Liver (tissue), 10 donors: ENCODE measurements at places on chromosomes 12 and 14.

DNA sequence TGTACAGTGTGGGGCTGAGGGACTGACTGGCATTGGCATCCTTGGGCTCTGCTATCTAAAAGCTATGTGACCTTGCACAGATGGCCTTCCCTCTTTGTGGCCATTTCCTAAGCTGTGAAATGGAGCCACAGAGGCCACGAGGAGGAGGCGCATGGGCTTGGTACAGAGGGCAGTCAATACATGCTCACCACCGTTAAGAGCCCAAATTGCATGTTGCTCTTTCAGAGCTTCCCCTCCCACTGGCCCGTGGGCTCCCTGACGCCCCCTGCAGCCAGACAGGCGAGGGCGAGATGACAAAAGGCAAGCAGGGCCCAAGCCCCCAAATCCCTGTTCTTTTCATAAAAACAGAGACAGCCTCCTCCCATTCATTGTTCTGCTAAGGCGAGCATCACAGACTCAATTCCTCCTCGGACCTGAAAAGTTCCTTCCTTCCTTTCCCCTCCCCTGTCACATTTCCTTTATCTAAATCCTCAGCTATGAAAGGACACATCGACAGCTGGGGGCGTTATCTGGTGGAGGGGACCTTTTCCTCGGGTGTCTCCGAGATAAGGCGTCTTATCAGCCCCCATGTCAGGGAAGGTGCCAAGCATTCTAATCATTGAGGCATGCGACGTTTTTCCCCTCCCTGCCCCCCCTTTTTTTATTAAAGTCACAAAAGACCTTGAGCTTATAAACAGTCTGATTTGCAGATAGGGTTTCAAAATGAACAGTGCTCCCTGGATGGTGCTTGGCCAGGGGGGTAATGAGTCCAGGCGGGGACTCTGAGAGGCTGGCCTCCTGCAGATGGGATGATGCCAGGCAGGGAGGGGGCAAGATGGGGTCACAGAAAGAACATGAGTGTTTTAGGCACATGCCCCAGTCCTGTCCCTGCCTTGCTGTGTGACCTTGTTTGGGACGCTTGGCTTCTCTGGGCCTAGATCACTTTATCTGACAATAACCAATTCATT, 26.4 kb downstream of the FAM222A start:
- DNase-seq: no peak

DNA sequence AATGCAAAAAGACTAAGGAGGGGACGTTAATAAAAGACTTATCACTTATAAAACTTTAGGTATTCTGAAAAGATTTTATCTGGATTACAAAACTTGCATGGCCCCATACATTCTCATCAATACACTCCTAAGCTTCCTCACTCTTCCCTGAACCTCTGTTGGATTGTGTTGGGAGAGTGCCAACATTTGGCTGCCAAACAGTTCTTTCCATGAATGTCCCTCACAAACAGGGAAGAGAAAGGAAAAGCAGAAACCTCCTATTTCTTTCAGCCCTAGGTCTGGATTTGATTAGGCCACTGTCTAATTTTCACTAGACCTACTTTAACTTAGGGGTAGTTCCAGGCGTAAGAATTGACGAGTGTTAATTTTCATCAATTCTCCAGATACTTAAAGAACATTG, 11.7 kb downstream of the PTHLH start:
- no peak for DNase-seq

DNA sequence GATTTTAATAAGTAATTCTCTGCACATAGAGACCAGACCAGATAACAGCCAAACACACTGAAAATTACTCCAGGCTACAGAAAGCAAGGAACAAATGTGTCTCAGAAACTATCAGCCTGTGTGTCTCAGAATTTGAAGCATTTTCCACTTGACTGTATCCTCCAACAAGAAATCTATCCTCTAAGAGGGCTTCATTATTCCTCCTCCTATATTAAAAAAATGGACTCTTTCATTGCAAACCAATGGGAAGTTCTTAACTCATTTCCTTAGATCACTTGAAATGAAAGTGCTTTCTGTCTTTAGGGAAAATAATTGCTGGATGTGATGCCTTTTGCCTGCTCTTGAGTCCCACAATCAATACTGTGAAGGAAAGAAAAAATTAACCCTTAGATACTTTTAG, 2.3 kb downstream of the ST8SIA1 start:
- no peak for DNase-seq

DNA sequence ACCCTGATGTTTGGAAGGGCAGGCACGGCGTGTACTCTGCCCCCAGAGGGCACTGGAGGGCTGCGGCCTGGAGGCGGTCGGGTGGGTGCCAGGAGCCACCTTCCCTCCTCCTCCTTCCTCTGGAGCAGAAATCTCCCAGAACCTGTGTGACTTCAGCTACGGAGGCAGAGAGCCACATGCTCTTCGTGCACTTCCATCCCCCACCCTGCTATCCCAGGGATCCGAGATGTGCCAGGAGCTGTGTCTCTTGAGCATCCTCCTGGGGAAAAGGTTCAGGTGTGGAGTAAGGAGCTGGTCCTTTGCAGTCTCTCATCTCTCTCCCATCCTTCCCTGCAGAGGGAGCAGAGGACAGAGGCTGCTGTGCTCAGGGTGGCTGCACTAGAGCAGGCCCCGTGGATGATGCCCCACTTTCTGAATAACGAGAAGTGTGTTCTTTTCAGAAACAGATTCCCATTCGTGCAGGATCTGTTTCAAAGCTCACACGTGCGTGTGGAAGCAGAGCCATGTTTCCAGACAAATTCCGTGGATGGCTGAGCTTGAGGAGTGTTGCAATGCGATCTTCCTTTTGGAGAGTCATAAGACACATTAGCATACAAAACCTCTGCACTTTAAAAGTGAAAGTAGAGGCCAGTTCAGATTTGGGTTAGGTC, 162.9 kb downstream of the ADGRD1 start:
- DNase-seq: no peak

- peak; percentile 76 for DNase-seq
Observed at GRCh38 chr14:90381999-90382451, 14.8 kb upstream of the CALM1 start.

GRCh38 chr12:132053338-132054330, 90.5 kb downstream of the DDX51 start:
- no peak for DNase-seq

DNA sequence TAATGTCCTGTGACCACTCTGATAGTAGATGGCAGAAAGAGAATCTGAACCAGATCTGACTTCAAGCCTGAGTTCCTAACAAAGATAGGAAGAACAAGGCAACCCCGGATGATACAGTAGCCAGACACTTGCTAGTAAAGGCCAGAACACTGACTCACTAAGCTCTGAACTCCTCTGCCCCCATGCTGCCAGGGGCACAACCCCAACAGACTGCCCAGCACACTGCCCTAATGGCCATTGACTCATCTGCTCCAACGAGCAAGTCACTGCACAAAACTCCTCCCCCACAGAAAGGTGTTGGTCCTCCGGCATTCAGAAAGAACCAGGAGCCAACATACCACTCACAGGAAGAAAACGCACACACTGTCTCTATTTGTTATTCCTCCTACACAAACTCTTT, 179.6 kb upstream of the NUDT4 start:
- DNase-seq: no peak
